ENCODE measurements at places on chromosomes 1 and 21. TPM values are rescaled to one million over a fixed set of nuclear protein-coding genes. Genes with fewer than 3 reads are reported as not detected.

DNA sequence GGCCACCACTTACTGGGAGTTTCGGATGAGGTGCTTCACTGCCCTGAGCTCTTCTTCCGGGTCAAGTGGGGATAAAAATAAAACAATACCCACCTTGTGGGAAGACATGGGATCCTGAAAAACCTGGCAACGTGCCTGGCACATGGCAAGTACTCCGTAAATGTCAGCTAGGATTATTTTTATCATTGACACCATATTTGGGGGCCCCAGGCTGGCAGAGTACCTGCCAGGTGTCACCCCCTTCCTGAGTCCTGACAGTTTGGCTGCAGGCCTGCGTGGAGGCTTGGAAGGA is 9.2 kb upstream of the EPHA2 start:
- no peak for DNase-seq

DNA sequence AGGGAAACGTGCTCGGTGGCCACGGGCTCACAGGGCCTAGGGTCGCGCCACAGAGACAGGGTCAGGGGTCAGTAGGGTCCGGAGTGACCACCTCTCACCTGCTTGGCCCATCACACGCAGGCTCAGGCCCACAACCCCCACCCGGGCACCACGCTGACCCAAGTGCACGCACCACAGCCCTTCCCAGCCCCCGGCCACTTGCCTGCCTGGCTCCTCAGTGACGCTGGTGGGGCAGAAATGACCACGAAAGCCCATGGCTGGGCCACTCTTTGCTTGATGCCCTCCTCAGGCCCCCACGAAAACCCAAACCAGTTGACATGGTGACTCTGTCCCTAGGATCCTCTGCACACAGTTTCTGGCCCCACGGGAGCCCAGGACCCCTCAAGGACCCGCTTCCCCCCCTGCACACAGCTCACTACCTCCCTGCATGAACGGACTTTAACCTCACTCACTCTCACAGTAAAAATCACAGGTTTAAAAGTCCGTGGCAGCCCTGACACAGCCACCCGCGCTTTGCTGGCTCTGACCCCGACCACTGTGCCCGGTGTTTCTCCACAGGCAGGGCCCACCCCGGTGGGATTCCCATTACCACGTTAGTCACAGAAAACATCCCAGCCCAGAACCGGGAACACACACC is 20.7 kb downstream of the NADK start:
- DNase-seq: no peak

DNA sequence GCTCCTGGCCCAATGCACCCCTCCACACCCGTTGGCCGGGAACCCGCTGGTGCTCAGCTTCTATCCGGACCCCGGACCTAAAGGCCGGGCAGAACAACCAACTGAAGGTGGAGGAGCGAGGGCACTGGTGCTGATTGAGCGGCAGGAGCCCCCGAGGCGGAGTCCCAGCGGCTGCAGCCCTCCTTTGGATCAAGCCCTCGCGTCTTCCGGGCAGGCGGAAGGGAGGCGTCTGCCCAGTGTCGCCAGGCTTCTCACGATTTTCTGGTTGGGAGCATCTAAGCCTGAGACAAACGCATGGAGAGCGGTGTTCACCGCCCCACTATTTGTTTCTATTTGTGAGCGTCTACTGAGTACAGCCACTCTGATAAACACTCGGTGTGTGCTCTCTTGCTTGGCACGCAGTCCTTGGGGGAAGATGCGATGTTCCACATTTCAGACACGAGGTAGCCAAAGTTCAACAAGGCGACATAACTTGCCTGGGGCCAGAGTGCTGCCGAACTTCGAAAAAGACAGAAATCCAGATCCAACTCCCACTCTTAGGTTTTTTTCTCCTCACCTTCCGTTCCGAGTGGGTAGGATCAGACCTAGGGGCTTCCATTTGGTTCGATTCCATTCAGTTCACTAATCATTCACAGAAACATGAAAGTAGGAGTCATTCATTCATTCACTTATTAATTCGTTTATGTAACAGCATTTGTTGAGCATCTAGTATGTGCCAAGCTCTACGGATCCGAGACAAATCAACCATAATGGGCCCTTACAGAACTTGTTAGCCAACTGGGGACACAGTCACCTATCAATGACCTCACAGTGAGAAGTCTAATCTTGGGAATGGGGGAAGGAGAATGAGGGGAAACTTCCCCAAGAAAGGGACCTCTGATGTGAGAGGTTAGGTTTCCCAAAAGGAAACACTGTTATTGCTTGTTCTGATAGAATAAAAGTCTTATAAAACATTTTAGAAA is 4.9 kb upstream of the DMRTA2 start:
- DNase-seq: no peak

- DNase-seq: peak; percentile 25
Measured at GRCh38 chr1:46549697-46550681, 1.5 kb downstream of the KNCN start.

GRCh38 chr1:58568271-58568860 is 8.7 kb downstream of the TACSTD2 start:
- no peak for DNase-seq

GRCh38 chr1:67584938-67585337 is 100.1 kb upstream of the GADD45A start:
- no peak for DNase-seq

- peak; percentile 86 for DNase-seq
Measured at GRCh38 chr1:8911416-8912309, 33.2 kb upstream of the ENO1 start.

DNA sequence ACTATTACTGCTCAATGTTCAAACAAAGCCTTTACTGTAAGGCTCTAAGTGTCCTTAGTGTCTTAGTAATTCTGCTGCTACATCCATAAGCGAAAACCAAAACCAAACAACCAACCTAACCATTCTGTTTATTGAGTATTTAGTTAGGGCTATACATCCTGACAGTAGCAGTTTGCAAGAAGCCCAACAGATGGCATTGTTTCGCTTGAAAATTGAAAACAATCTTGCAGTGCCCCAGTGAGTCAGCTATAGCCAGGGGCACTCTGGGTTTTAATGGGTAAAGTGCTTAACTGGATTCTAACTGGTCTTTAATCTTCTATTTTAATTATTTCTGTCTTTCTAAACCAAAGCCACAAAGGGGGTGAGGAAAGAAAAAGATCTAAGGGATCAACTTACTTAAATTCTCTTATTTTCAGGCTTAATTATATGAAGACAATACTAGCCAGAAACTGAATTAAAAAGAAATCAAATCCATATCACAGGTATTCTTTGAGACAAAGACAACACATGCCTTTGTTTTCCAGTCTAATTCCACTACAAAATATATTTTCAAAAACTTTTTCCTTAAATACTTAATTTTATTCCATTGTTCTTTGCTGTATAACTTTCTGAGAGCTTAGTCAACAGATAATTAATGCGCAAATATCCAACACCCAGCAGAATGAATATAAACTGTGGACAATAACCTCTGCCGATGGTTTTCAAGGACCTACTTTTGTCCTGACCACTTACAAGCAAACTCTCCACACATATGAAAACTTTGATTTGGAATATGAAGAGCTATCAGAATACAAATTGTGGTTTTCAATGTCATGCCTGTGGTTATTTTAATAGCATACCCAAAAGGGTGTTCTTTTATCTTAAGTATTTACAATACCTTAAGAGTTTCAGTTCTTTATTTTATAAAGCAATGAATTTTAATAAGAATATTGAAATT is 15.2 kb downstream of the POGZ start:
- DNase-seq: peak; percentile 88

DNA sequence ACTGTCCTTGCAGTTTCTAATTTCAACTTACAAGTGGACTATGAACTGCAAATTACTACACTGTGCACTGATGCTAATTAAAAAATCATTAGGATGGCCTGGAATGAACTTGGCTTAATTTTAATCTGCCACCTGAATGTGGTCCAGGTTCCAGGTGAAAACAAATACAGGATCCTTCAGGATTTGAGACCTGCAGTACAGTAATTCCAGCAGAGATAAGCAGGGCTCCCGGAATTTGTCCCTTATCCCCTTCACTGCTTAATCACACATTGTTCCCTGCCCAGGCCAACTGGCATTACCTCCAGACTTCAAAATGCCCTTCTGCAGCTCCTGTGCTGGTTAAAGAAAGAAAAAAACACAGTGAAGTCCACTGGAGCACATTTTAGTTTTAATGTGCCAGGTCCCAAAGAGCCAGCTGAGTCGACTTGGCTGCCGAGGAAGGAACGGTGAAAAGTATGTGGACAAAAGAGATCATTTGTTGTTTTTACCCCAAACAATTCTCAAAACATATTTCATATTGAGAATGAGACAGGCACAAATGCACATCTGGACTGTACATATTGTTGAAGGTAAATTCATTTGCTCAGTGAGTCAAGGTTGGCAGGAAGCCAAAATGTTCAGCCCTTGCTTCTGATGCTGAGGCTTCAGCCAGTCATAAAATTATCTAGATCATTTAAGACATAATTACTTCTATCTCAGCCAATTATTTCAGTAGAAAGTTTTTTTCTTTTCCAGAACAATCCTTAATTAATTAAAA is 28.3 kb downstream of the DEGS1 start:
- peak; percentile 81 for DNase-seq

DNA sequence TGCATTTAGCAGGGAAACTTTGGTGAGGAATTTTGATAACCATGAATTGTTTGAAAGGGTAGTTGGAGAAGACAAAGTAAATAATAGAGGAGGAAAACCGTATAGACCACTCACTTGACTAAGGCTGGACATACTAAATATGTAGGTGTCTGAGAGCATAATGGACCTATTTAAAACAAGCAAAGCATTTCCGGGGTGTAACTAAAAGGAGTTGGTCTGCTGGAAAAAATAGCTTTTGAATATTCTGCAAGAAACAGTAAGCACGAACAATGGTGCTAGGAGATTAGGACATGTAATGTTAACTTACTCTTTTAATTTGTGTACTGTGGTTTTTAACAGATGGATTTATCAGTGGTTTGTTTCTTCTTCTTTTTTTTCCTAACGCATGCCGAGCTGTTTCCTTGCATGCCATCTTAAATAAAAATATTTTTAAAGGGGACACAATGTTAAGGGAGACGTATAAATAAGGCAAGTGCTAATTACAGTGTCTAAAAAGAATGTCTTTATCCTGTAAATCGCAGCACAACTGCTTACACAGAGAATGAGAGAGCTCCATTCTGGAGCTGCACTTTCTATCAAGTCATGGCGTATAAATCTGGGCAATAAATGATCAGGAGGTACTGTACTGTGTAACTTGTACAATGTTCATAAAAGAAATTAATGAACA is 492.1 kb downstream of the LMO4 start:
- no peak for DNase-seq

FAAH gene
- total RNA-seq: 10.2 TPM

GRCh38 chr1:161953256-161953920 is 70.3 kb downstream of the OLFML2B start:
- DNase-seq: no peak

DNA sequence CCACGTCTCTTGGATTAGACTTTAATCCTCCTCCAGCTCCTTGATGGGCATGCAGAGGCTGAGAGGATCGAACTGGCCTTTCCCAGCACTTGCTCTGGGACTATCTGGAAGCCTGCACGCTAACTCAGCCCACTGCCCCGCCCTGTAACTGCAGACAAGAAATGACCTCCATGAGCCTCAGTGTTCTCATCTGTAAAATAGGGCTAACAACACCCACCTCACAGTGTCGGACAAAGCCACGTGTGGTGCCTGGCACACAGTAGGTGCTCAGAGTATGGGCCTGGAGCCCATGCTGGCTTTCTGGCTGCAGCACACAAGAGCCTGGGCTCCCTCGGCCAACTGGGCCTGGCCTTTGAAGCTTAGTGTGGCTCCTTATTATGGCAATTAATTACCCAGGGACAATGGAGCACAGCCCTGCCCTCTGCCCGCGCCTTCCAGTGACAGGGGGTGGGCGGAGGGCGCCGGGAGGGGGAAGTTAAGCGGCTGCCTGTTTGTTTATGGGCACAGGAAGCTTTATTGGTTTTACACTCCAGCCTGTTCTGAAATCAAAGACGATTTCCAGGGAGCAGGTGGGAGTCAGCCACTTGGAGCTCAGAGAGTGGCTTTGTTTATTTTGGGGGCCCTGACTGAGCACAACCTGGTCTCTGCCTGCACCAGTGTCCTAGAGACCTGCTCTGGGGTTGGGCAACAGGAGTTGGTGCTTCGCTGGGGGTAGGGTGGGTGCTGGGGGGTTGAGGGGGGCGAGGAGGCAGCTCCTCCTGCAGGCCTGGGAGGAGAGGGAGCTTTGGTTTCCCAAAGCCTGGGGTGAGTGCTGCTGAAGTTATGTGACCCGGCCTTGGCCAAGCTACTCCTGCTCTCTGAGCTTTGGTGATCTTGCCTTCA is 31.0 kb downstream of the PAX7 start:
- no peak for DNase-seq

CYP4A11 gene
- not detected for total RNA-seq

IFI44 gene
- total RNA-seq: 0.38 TPM

DNA sequence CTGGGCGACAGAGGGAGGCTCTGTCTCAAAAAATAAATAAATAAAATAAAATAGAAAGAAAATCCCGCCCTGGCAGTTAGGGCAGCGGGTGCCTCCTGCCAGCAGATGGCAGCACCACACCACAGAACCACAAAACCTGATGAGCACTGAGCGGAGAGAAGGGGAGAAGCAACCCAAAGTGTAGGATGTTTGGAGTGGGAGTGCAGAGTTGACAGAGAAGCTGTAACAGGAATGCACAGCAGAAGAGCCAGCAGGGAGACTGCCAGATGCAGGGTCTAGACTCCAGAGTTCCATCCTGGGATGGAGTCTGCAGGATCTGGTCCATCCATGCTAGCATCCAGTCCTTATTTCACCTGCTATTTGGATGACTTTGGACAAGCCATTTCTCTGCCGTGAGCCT is 29.7 kb upstream of the KIRREL1 start:
- DNase-seq: peak; percentile 45

LCE1D gene
- not detected for total RNA-seq

DNA sequence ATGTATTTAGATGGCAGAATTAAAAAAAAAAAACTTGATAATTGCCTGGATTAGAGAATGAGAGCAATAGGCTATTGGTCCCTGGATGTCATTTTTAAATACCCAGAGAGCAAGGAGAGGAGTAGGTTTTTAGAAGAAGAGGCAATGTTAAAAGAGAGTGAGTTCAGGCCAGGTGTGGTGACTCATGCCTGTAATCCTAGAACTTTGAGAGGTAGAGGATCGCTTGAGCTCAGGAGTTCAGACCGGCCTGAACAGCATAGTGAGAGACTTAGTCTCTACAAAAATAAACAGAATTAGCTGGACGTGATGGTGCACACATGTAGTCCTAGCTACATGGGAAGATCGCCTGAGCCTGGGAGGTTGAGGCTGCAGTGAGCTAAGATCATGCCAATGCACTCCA is 15.9 kb upstream of the MUTYH start:
- peak; percentile 78 for DNase-seq

DNA sequence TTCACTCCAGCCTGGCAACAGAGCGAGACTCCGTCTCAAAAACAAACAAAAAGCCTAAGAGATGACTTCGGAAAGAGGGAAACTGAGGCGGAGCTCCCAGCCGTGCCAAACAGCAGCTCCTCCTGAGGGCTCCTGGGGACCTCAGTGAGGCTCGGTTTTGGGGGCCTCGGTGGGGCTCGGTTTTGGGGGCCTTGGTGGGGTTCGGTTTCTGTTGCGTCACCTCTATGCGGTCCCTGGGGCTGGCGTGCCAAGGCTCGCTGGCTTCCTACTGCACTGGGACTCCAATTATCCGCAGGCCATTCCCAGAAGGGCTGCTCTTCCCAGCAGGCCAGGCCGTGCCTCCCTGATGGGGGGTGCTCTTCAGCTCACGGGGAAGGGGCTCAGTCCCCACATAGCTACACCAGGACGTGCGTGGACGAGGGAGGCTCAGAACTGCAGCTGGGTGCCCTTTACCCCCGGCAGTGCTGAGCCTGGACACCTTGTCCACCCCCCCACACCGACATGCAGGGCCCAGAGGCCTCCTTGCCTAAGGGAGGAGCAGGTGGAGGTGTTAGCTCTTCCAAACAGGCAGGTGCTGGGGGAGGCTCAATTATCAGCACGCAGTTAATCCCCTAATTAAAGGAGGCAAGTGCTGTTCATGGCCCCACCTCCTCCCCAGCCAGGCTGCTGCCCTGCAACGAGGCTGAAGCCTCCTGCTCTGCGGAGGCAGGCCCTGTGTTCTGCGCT is 5.1 kb upstream of the C1orf159 start:
- no peak for DNase-seq

LCK gene
- not detected for total RNA-seq

All from bronchial epithelial cell (primary cell).